ENCODE measurements at places on chromosomes 11 and 22.
A peak's percentile ranks its signal among the peaks of the same experiment; 100 is the strongest.

- peak; percentile 90 for DNase-seq
Measured at GRCh38 chr22:44595841-44596341, 97.9 kb upstream of the RTL6 start.

GRCh38 chr22:50525858-50526107 lies 385 bp upstream of the SCO2 start:
- DNase-seq, result no peak

DNA sequence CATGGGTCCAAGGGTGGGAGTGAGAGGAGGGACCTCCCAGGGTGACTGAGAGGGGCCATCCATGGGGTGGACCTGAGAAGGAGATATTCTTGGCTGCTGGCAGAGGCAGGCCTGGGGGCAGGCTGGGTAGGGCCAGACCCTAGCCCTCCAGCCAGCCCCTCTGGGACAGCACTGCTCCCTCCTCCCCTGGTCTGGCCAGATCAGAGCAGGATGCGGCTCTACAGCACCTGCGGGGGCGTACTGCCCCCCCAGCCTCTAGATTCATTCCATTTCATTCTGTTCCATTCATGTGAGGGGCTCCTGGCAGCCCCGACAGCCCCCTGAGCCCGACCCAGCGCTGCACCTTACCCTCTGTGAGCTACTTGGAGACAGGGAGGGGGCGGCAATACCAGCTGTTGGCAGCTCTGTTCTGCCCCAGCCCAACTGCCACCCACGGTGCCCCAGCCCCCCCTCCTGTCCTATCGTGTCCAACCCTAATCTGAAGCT lies 34.3 kb upstream of the MYRF start:
- no peak for DNase-seq

DNA sequence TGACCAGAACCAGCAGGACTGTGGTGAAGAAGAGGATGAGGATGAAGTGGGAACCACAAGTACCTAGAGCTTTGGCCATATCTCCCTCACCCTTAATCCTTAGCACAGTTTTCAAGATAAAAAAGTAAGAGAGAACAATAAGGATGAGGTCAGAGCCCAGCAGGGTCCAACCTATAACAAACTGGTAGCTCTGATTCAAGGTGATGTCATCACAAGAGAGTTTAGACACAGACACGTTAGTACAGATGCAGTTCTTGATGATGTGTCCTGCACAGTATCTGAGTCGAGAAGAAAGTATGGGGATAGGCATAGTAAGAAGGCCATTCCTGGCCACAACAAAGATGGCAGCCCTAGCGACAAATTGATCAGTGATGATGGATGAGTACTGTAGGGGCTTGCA lies 586 bp downstream of the OR56A5 start:
- no peak for DNase-seq

DNA sequence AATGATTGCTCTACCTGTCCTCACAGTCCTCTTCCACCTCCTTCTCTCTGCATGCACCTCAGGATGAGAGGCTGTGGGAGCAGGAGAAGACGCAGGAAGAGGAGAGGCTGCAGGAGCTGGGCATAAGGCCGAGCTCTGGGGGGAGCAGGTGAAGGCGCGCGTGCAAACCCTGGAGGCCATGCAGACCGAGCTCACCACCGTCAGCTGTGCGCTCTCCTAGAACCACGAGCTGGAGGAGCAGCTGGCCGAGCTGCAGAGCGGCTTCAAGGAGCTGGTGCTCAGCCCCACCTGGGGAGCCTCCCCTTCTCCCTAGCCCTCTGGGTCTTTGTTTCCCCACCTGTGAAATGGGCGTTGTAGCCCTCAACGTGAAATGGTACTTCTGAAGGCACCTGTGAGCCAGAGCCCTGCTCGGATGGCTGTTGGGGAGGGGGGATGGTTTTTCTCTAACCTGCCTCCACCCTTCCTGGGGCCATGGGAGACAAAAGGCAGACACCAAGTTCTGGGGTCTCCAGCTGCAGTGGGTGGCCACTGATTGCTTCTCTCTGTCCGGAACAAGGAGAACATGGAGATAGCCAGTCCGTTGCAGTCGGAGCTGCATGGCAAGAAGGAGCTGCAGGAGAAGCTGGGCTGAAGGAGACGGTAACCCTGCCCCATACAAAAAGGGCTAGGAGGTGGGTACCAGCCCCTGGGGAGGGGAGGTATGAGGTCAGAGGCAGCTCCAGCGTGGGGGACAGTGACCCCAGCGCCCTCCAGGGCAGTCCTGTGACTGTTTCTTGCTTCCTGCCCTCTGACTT lies 65.2 kb upstream of the A4GALT start:
- DNase-seq, result no peak

DNA sequence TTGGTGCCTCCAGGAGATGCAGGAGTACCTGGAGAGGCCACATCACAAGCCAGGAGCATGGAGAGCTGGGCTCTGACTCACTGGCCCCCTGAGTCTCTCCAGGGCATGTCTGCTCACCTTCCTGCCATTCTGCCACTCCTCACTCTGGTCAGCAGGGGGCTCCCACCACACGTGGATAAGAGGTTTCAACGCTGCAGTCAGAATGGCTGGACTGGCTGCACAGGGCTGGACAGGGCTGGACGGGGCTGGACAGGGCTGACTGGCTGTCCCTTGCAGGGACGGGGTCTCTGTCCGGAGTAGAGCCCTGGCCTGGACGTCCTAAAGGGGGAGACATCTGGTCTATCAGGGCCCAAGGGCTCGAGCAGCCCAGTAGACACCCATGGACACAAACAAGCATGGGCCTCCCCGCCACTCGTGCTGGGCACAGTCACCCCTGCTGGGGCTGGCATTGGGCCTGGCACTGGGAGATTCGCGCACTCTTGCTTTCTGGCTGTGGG lies 34.6 kb downstream of the CYTH4 start:
- DNase-seq, result peak; percentile 82

- DNase-seq, result no peak
Measured at GRCh38 chr22:45602004-45602733, 69.5 kb upstream of the ATXN10 start.

GRCh38 chr11:111518668-111519067 lies 4.1 kb downstream of the HOATZ start:
- no peak for DNase-seq

- DNase-seq, result no peak
Measured at GRCh38 chr11:19743622-19744021, 31.0 kb downstream of the NAV2 start.

DNA sequence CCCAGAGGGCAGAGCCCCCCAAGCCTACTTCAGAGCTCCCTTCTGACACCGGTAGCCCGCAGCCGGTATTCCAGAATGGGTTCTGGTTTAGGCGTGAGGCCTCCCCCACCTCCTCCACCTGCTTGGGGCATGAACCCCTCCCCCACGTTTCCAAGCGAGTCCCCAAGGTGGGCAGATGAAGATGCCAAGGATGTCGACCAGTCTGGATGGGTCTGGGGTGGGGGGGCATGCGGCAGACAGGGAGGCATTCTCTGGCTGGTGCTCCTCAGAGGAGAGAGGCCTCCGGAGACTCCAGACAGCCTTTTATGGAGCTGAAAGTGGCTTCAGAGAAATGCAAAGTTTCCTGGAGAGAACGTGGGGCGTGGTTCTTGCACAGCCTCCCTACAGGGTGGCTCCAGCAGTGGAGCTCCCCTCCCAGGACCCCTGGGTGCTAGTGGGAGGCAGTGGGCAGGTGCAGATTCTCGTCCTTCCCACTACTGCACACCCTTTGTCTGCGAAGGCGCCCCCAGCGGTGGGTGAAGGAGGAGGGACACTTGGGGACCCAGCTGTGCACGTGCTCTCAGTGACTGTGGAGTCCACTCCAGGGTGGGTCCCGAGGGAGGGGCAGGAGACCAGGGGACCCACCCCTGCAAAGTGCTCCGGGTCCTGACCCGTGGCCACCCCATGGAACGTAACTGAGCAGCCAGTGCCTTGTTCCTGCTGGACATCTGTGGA lies 4.2 kb downstream of the CCND1 start:
- no peak for DNase-seq

- no peak for DNase-seq
Measured at GRCh38 chr11:91163619-91164451, 941.0 kb upstream of the CHORDC1 start.

- no peak for DNase-seq
Measured at GRCh38 chr22:41928593-41929417, 2.2 kb upstream of the TNFRSF13C start.

GRCh38 chr22:36445158-36445668 lies 36.2 kb downstream of the TXN2 start:
- DNase-seq, result no peak

DNA sequence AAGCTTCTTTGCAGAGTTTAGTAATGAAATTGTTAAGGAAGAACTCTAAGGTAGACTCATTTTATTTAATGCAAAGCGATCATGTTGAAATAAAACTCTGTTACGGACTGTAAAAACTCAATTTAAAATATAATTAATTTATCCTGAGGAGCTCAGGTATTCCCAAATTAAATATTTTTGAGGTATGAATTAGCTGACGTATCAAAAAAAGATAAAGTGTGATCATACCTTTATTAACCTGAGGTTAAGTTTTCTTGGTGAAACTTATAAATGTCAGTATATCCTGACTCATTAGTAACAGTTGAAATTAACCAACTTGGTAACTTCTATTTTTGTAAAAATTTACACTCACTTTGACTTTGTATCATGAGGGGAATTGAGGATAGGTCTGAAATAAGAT lies 130.4 kb downstream of the PAX6 start:
- no peak for DNase-seq

DNA sequence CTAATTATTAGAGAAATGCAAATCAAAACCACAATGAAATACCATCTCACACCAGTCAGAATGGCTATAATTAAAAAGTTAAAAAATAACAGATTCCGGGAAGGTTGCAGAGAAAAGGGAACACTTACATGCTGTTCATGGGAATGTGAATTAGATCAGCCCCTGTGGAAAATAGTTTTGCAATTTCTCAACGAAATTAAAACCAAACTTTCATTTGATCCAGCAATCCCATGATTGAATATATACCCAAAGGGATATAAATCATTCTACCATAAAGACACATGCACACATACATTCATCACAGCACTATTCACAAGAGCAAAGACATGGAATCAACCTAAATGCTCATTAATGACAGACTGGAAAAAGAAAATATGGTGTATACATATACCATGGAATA lies 32.5 kb downstream of the NOX4 start:
- no peak for DNase-seq

DNA sequence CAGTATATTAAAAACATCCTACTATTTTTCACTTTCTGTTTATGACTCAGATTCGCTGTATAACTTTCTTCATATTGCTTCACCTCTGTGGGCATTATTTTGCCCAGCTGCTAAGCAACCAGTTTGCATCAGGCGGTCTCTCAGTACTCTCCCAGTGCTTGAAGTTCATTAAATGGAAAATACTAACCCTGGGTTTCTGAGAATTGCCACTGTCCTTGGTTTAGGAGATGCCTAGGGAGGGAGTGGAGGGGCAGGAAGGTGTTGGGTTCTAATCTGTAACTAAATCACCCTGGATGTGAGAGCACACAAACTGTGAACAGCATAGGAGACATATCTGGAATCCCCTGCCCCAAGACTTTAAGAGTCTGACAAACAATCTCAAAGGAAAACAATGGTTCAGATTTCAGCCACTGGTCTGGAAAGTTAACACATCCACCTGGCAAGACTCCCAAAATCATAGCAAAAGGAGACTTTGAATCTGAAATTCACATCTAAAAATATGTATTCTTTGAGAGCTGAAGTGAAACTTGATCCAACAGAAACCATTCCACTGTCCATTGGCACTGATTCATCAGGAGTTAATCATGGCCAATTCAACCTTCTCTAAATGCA lies 540.0 kb downstream of the SOX6 start:
- DNase-seq, result no peak

DNA sequence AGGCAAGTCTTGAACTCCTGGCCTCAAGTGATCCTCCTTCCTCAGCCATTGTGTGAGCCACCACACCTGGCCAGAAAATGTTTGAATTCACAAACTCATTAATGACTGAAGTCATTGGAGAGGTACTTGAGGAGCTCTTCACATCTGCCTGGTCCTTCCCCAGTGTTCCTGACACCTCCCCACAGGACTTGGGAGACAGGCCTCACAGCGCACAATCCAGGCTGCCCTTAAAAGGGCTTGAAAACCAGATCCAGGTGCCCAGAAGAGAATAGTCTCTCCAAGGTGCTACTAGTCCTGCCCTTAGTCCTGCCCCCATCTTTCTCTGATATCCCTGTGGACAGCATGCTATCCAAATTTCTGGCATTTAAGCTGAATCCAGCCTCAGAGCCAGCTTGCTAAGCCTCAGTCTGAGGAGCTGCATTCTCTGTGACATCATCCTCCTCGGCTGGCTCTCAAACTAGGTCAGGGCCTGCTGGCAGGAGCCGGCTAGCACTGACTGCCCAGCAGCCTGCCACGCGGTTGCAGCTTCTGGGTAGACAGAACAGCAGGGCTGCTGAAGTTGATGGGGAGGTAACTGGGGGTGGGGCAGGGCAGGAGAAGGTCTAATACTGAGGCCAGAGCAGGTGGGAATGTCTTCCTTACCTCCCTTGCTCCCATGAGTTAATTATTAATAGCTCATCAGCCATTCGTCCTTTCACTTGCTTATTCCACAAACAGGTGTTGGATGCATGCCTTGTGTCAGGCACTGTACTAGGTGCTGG lies 35.3 kb upstream of the NECTIN1 start:
- peak; percentile 35 for DNase-seq

DNA sequence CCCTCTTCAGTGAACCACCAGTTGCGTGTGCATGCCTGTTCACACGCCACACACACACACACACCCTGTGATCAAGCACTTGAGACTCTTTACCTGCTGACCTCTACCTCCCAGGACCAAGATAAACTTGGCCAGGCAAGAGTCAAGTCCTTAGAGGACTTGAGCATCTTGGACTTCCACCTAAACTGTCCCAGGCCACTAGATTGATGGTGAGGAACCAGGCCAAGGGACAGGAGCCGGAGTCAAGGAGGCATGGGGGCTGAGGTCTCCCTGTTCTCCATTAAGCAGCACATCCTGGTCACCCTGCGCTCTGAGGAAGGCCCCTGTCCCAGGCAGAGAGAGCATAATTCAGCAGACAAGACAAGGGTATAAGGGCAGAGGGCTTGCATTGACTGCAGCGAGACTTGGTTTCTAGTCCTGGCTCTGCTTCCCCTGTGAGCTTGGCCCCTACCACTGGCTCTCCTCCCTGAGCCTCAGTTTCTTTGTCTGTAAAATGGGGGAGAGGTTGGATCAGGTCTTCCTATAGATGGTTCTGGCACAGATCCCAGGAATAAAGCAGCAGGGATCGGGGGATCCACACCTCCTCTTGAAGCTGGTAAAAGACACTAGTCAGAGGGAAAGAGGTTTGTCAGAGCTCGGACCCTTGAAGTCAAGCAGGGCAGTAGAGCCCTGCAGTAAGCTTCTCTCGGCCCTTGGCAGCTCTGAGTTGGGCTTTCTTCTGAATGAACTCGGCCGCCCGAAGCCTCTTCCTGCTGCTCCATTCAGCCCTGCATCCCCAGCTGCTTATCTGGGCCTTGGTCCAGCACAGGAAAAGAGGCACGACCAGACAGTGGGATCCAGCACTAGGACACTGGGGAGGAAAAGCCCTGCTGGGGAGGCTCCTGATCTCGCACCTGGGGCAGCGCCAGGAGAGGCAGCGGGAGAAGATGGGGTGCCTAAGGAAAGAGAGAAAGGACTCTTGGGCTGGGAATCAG lies 2.0 kb downstream of the CREB3L1 start:
- DNase-seq, result no peak

DNA sequence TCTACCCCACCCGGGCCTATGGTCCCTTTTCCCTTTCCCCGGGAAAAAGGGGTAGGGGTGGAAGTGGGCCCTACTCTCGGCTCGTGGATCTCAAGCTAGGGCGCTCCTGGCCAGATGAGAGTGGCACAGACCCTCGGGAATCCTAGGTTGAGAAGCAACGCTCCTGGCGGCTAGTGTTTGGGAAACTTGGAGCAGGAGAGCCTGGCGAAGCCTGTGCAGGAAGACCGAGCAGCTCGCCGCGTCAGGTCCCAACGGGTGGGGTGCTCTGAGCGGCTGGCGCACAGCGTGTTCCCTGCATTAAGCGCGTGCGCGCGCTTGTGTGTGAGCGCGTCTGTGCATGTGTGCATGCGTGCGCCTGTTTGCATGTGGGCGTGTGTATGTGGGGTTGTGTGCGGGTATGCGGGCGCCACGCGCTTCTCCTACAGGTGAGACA lies 7.1 kb upstream of the FLI1 start:
- DNase-seq, result no peak
